ENCODE measurements at places on chromosomes 4 and X. TPM values are rescaled to one million over a fixed set of nuclear protein-coding genes. Genes with fewer than 3 reads are reported as not detected.

Gene PPARGC1A
- not detected for total RNA-seq

Gene NPY5R
- not detected for total RNA-seq

Gene SPATA4
- total RNA-seq, result 0.20 TPM

Gene RAB33A
- total RNA-seq, result not detected

Gene NALF2
- total RNA-seq, result 8.7 TPM

Gene CABS1
- total RNA-seq, result not detected

Gene SLC25A14
- 13.1 TPM for total RNA-seq

Gene HTR2C
- total RNA-seq, result not detected

Gene CXCL3
- total RNA-seq, result 1.9 TPM

DNA sequence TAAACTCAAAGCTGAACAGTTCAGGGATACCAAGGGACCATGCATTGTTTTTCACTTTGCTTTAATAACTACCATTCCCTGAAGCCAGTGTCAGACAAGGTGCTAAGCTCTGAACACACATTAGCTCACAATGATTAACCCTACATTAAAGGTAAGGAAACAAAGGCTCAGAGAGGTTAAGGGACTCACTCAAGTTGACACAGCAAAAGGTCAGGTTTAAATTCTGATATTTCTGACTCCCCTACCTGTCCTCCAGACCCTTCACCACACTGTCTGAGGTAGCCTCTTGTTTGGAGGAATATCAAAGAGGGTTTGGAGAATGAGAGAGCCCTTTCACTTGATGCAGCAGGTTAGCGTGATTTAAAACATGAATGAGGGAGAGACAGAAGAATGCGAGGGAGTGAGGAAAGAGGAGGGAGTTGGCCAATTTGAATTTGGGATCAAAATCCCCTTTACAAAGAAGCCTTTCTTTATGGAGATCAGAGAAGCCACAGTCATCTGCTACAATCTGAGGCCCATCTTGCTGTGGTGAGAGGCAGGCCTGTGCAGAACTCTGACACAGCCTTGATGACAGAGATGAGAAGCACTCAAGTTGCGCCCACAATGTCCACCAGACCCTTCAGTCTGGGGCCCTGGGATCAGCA is 103.5 kb downstream of the FHDC1 start:
- no peaks in the 10 kb centered on the region for H3K36me3 ChIP-seq
- H3K4me3 ChIP-seq, result no peak overlapping the region
- no peaks in the 10 kb centered on the region for H3K4me1 ChIP-seq
- H3K27ac ChIP-seq, result no peak overlapping the region
- DNase-seq, result no peak

GRCh38 chrX:23616361-23616760 is 50.9 kb upstream of the PRDX4 start:
- H3K4me1 ChIP-seq, result no peaks in the 10 kb centered on the region
- no peaks in the 10 kb centered on the region for H3K27me3 ChIP-seq
- no peak for DNase-seq
- no peaks in the 10 kb centered on the region for H3K36me3 ChIP-seq
- H3K4me3 ChIP-seq, result no peak overlapping the region
- no peak overlapping the region for H3K27ac ChIP-seq

DNA sequence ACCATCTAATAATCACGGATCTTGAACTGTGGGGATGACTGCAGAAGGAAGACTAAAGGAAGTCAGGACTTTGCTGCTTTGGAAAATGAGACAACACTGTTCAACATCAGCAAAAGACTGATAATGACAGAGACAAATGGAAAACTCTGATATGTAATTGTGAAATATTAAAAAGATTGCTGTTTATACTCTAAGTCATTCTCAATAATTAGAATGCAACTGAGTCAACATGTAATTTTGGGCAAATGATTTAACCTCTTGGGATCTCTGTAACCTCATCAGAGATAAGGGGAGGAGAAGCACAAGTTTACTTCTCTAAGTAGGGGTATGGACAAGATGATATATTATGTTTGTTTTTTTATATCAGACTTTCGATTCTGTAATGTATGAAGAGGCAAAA is 121.9 kb downstream of the GASK1B start:
- no peaks in the 10 kb centered on the region for H3K36me3 ChIP-seq
- no peaks in the 10 kb centered on the region for H3K4me1 ChIP-seq
- no peaks in the 10 kb centered on the region for H3K27me3 ChIP-seq
- H3K27ac ChIP-seq, result no peak overlapping the region
- DNase-seq, result no peak

DNA sequence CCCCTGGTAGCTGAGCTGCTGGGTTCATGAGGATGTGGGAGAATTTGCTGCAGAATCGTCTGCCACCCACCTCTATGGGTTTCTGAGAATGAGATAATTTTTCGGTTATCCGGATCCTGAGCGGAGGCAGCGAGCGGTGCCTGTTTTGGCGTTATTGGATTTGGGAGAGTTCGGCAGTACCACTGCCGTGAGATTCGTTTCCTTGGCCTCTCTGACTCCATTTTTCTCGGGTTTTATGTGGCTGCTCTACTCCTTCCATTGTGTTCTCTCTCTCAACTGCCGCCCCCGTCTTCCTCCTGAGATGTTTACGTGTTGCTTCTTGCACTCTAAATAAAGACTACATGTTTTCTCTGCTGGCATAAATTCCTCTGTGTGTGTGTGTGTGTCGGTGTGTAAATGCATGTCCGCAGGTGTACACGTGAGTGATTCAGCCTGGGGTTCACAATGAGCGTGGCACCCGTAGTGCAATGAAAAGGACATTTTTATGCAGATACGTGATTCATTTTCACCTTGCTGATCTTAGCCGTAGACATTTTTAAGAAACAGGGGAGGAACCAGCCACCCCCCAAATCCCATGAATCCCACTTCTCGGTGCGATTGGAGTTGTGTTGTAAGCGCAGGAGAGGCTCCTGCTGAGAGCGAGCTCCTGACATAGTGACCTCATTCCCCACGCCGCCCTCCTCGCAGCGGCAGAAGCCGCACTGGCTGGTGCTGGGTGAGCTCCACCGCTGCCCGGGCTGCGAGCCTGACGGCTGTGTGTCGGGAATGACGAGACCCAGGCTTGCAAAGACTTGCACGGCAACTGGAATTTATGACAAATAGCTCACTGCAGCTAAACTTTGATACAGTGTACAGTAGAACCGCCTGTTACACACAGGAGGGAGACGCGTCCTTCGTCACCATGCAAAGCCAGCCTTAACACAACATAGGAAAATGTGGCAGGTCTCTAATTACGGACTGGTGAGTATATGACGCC is 82.2 kb downstream of the STOX2 start:
- H3K4me3 ChIP-seq, result peak overlapping the region; percentile 43
- H3K27ac ChIP-seq, result peak overlapping the region; percentile 47
- peak; percentile 21 for DNase-seq
- H3K36me3 ChIP-seq, result no peaks in the 10 kb centered on the region

GRCh38 chr4:130855533-130855932 is 1759.6 kb downstream of the C4orf33 start:
- H3K4me3 ChIP-seq, result no peak overlapping the region
- no peak for DNase-seq
- no peaks in the 10 kb centered on the region for H3K36me3 ChIP-seq
- H3K4me1 ChIP-seq, result no peaks in the 10 kb centered on the region
- H3K27me3 ChIP-seq, result no peaks in the 10 kb centered on the region
- no peak overlapping the region for H3K27ac ChIP-seq

GRCh38 chr4:180828455-180829018 is 1414.7 kb upstream of the TENM3 start:
- no peak overlapping the region for H3K27ac ChIP-seq
- DNase-seq, result peak; percentile 69
- peaks cover 7% of the 10 kb centered on the region for H3K4me1 ChIP-seq
- no peaks in the 10 kb centered on the region for H3K27me3 ChIP-seq
- H3K4me3 ChIP-seq, result no peak overlapping the region
- H3K36me3 ChIP-seq, result no peaks in the 10 kb centered on the region

DNA sequence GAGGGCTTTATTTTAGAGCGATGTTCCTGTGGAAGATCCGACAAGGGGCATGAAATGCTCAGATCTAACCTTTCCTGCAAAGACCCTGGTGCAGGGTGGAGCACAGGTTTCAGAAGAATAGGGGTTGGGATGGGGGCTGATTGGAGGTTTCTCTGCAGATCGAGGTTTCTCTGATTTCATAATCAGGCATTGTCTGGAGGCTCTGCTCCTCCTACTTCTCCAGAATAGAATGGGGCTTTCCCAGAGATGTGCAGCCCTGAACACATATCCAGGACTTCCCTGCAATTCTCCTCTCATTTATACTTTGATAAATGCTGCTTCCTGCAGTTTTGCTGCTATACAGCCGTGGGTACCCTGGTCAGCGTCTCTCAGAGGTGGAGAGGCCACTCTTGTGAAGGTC is 397.6 kb upstream of the BOD1L1 start:
- no peak overlapping the region for H3K27ac ChIP-seq
- H3K4me1 ChIP-seq, result no peaks in the 10 kb centered on the region
- no peak overlapping the region for H3K4me3 ChIP-seq
- DNase-seq, result no peak
- H3K36me3 ChIP-seq, result no peaks in the 10 kb centered on the region

GRCh38 chr4:53119680-53120079 is 246.2 kb downstream of the SCFD2 start:
- no peak for DNase-seq
- H3K27me3 ChIP-seq, result no peaks in the 10 kb centered on the region
- H3K36me3 ChIP-seq, result no peaks in the 10 kb centered on the region
- H3K4me1 ChIP-seq, result no peaks in the 10 kb centered on the region

GRCh38 chr4:164027805-164028204 is 533.3 kb downstream of the TMA16 start:
- no peak overlapping the region for H3K4me3 ChIP-seq
- H3K27me3 ChIP-seq, result no peaks in the 10 kb centered on the region
- H3K4me1 ChIP-seq, result no peaks in the 10 kb centered on the region
- no peak for DNase-seq

DNA sequence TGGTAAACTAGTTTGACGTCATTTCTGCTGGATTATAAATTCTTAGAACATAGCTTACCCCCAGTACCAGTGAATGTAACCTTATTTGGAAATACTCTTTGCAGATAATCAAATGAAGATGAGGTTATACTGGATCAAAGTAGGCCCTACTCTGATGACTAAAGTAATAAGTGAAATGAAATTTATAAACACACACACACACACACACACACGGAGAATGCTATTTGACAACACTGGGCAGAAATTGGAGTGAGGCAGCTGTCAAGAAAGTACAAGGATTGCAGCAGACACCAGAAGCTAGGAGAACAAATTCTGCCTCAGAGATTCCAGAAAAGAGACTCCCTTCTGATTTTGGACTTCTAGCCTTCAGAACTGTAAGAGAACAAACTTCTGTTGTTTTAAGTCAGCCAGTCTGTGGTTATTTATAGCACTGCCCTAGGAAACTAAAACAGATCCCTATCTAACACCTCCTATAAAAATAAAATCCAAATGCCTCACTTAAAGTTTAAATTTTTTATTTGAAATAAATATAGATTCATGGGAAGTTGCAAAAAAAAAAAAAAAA is 448.6 kb downstream of the PCDH18 start:
- no peak for DNase-seq
- H3K4me3 ChIP-seq, result no peak overlapping the region
- no peak overlapping the region for H3K27ac ChIP-seq

DNA sequence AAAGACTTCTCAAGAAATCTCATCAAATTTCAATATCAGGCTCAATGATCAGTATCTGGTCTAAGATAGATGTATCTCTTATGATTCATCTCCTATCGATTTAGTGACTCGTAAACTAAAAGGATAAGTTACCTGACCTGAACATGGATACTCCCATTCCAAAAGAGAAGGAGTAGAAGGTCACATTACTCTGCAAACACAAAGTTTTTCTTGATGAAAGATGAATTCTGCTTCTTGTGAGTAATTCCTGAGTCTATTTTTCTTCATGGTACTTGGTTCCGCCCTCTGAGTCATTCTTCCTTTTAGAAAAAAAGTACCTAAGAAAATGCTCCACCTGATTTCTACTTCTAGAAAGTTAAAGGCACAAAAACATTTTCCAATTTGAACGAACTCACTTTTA is 223.1 kb upstream of the SLIT2 start:
- H3K36me3 ChIP-seq, result no peaks in the 10 kb centered on the region
- no peaks in the 10 kb centered on the region for H3K27me3 ChIP-seq
- no peak overlapping the region for H3K27ac ChIP-seq
- peaks cover 8% of the 10 kb centered on the region for H3K4me1 ChIP-seq
- H3K4me3 ChIP-seq, result no peak overlapping the region

GRCh38 chrX:153771415-153772315 is 7.6 kb downstream of the PLXNB3 start:
- no peak overlapping the region for H3K4me3 ChIP-seq
- H3K27me3 ChIP-seq, result no peaks in the 10 kb centered on the region
- peaks cover under 1% of the 10 kb centered on the region for H3K4me1 ChIP-seq
- H3K27ac ChIP-seq, result no peak overlapping the region

DNA sequence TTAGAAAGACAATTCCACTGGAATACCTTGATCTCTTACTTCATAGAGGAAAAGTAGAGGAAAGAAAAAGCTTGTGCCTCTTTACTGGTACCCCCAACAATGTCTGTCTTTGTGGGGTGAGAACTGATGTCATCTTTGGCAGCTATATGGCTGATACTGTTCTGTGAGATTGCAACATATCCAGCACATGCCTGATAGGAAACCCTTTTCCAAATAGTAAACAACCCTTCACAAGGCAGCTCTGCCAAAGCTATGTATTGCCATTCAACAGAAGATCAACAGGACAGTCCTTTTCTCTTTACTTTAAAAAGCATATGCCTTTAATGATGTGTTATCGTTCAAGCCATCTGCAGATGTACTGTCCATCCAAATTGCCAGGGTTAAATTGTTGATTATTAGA is 105.9 kb downstream of the IL1RAPL1 start:
- no peaks in the 10 kb centered on the region for H3K27me3 ChIP-seq
- H3K4me1 ChIP-seq, result no peaks in the 10 kb centered on the region
- H3K27ac ChIP-seq, result no peak overlapping the region
- H3K4me3 ChIP-seq, result no peak overlapping the region
- H3K36me3 ChIP-seq, result no peaks in the 10 kb centered on the region
- no peak for DNase-seq

- H3K27me3 ChIP-seq, result no peaks in the 10 kb centered on the region
- no peak overlapping the region for H3K27ac ChIP-seq
- H3K4me3 ChIP-seq, result no peak overlapping the region
Observed at GRCh38 chrX:55593296-55593695, 29.9 kb upstream of the FOXR2 start.

GRCh38 chrX:20445109-20445508 is 178.4 kb upstream of the RPS6KA3 start:
- no peak overlapping the region for H3K4me3 ChIP-seq
- H3K36me3 ChIP-seq, result no peaks in the 10 kb centered on the region
- H3K27ac ChIP-seq, result no peak overlapping the region
- H3K4me1 ChIP-seq, result no peaks in the 10 kb centered on the region
- no peak for DNase-seq

DNA sequence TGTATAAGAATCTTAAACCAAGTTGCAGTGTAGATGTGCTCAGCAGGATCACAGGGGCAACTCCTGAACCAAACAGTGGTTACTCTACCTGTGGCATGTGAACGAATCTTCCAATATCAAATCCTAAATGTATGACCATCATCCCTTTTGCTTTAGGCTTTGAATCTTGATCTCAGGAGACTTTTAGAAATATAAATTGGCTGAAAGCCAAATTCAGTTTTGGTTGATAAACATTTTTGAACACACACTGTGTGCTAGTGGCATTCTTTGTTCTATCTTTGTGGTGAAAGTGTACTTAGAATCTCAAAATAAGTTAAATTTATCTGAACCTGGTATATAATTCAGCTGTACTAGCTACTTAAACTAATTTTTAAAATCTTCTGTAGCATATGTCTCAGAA is 4.6 kb upstream of the ARHGAP6 start:
- H3K27me3 ChIP-seq, result no peaks in the 10 kb centered on the region
- H3K4me3 ChIP-seq, result no peak overlapping the region
- no peaks in the 10 kb centered on the region for H3K36me3 ChIP-seq
- no peak overlapping the region for H3K27ac ChIP-seq

- no peaks in the 10 kb centered on the region for H3K27me3 ChIP-seq
- no peak for DNase-seq
- H3K4me3 ChIP-seq, result no peak overlapping the region
- H3K36me3 ChIP-seq, result no peaks in the 10 kb centered on the region
Observed at GRCh38 chr4:179097741-179098140, 1655.5 kb upstream of the AGA start.
